ENCODE measurements at places on chromosomes 12 and 14.

DNA sequence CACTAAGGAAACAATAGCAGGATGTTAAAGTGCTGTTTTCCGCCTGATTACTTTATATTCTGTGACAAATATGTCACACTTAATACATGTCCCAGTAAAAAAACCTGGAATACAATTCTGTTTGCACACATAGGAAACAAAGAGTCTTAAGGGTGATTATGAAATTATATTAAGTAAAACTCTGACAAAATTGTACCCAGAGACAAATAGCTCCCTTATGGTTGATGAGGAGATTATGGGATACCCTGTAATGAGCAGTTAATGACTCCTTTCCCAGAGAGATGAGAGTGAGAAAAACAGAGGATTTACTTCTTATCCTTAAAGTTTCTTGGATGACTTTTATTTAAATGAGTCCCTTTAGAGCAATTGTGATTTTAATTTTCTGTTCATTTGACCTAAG is 370.6 kb downstream of the PDZRN4 start:
- DNase-seq, result no peak

DNA sequence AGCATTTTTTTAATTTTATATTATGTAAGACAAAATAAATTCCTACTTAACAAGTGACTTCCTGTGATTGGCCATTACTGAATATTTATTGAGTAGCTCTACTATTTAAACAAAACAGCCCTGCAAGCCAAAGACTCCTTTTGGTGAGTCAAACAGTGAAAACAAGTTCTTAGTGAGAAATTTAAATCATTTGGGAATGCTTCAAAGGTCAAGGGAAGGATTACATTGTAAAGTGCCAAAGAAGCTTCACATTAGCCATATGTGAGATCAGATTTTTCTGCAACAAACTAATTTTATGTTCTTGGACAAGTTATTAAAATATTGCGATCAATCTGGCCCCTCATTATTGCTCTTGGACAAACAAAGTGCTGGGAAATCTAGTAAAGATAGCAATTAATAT is 795.4 kb upstream of the MGAT4C start:
- no peak for DNase-seq

- no peak for DNase-seq
Observed at GRCh38 chr12:9324782-9325181, 116.6 kb upstream of the PZP start.

- DNase-seq, result no peak
Observed at GRCh38 chr12:1881301-1881700, 37.2 kb downstream of the CACNA2D4 start.

DNA sequence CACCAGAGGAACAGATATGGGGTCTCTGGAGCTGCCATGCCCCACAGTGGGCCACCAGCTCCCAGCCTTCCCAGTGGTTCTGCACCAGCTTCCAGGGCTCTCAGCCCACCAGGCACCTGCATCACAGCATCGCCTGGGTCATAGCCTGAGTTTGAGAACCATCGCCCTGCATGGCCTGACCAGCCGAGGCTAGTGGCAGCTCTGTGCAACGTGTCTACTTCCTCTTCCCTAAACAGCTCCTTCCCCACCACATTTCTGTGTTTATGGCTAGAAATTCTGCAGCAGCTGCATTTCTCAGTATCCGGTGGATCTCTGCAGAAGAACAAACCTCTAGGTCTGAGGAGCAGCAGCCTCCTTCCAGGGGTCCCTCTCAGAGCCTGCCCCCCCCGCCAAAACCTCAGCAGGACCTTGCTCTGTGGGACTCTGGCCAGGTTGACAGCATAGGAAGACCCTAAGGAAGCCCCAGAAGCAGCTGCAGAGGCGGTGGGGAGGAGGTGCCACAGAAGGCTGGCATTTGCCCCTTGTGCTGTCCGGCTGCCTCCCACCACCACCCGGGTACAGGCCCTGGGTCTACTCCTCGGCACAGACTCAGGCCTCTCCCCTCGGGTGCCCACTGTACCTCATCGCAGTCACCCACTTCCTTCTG is 47.7 kb downstream of the PSMA6 start:
- DNase-seq, result no peak

- no peak for DNase-seq
Observed at GRCh38 chr12:21627924-21628323, 23.3 kb upstream of the GYS2 start.

DNA sequence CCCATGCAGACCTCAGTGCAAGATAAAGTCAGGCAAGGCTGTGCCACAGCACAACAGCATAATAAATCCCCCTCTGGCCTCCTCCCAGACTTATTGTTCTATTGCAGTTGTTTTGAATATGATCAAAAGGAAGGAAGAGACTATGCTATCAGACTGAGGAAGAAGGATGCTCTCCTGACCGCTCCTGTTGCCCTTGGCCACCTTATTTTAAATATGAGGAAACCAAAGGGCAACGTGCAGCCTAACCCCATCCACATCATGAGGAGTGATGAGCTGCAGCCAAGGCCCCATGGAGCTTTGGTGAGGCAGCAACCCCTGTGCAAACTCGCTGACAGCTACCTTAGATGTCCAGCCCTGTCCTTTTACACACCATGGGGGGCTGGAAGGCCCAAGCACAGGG is 291.7 kb downstream of the ZFP36L1 start:
- no peak for DNase-seq

GRCh38 chr12:92275443-92276154 is 130.0 kb upstream of the BTG1 start:
- no peak for DNase-seq

DNA sequence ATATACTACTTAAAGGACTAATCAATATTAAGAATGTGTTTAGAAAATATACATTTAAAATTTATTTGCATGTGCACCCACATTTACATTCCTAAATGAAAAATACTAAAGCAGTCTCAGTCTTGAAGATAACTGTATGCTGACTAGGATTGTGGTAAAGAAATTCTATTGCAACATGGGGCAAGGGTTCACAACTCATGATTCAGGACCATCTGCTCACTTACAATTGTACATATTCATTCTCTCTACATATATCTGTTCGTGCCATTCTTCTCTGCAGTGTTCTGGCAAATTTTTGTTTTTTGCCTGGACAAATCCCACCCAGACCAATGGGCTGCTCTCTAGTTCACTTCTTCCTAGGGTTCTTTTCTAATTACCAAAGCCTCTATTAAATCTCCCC is 417.2 kb upstream of the NOVA1 start:
- DNase-seq, result no peak

- no peak for DNase-seq
Observed at GRCh38 chr14:68884031-68885030, 91.5 kb upstream of the ZFP36L1 start.

DNA sequence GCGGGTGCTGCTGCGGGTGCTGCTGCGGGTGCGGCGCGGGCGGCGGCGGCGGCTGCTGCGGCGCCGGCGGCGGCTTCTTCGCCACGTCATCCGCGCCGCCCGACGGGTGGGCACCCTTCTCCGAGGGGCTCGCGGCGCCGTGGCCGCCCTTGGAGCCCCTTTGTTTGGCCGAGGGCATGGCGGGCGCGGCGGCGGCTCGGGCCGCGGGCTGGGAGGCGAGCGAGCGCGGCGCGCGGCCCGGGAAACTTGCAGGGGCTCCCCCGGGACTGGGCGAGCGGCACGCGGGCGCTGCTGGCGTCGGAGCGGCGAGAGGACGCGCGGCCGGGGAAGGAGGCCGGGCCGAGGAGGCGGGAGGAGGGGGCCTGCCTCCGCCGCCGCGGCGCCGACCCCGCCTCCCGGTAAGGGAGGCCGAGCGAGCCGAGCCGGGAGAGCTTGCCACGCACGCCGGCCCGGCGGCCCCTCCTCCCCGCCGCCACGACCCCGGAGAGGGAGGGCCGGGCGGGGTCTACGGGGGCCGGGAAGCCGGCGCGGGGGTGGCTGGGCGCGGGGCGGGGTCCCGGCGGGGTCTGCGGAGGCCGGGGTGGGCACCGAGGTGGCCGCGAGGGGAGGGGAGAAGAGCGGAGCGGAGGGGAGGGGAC is at the start of gene CKAP4:
Gene CKAP4, minus strand, starts transcription at position 347 of the 638 bp plus-strand sequence. Its CDS starts 169 bp downstream, at position 178.
- DNase-seq, result peak; percentile 92

DNA sequence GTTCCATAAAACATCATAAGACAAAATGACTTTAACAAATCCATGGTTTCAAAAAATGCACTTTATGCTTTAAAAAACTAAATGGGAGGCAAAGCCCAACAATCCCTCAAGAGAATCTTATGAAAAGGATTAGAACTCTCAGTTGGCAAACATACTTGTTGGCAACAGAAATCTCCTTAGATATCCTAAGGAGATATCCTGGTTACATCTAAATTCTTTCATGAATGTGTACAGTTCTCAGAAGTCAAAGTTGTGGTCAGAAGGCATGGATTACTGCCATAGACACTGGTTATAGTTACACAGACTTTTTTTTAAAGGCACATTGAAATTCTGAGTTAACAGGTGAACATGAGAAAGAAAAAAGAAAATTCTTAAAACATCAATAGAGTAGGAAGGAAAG is 17.5 kb upstream of the ISM2 start:
- DNase-seq, result no peak

GRCh38 chr12:60494244-60494643 is 898.4 kb downstream of the SLC16A7 start:
- peak; percentile 40 for DNase-seq

DNA sequence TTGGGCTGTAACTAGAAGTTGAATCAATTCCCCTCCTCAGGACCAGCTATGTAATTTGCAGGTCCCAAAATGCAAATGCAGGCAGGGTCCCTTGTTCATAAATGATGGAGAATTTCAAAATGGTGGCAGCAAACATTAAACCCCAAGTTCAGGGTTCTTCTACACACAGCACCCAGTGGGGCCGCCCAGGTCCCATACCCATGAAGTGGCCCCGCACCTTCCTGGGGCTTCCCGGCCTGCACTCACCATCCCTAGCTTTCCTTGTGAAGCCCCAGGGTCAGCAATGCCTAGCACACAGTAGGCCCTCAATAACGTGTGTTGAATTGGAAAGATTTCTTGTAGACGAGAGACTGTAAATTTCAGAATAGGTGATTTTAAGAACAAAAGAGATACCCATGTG is 76.0 kb downstream of the NTF3 start:
- DNase-seq, result no peak

- no peak for DNase-seq
Observed at GRCh38 chr12:120865098-120865497, 39.1 kb downstream of the SPPL3 start.

- DNase-seq, result no peak
Observed at GRCh38 chr12:19074700-19075099, 54.8 kb upstream of the PLEKHA5 start.

- DNase-seq, result no peak
Observed at GRCh38 chr14:96091941-96092411, 52.8 kb downstream of the C14orf132 start.

DNA sequence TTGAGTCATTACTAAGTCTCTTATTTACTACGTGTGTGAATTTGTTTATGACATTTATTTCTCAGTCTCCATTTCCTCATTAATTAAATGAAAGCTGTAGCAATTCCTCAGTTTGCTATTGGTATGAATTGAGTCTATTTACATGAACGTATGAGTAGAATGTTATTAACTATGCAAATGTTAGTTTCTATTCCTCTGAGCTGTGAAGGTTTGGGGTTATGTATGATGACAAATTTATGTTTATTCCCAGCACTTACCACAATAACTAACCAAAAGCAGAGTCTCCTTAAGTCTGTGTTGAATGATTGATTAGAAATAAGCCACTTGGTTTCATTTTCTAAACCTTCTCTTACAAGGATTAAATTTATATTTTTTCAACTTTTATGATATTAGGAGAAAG is 1340.9 kb downstream of the FSCB start:
- DNase-seq, result no peak
